ENCODE measurements at places on chromosomes 2 and 18.

DNA sequence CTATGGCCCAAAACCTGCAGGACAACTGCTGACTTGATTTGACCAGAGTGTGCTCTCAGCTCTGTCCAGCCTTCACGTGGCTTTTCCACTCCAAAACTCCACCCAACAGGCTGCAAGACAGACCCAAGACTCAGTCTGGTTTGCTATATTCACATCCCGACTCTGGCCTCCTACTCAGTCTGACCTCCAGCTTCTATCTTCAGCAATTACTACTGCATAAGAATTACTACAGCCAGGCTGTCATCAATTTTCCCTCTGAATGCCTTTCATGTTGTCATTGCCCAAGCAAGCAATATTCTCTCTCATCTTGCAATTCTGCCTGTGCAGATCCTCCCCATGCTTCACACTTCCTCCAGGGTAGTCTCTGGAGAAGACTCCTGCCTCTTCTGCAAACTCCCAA lies 53.6 kb upstream of the GYPC start:
- no peak for DNase-seq

- DNase-seq: no peak
Measured at GRCh38 chr2:160575368-160575767, 81.8 kb upstream of the RBMS1 start.

- no peak for DNase-seq
Measured at GRCh38 chr2:8491296-8492027, 190.4 kb upstream of the ID2 start.

DNA sequence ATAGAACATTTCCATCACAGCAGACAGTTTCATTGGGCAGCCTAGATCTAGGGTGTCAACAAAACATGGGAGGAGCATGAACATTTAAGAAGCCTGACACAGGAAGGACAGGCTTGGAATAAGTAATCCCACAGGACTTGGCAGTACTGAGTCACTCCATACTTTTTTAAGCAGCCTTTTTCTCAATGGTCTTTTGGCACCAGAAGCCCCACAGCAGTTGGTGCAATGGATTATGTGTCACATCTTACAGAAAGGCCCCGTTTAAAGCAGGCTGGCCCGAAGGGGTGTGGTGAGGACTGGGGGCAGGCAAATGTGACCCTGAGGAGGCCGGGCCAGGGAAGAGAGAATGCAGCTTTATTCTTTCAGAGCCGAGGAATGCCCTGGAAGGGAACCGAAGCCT lies 26.6 kb downstream of the SPTBN1 start:
- peak; percentile 72 for DNase-seq

DNA sequence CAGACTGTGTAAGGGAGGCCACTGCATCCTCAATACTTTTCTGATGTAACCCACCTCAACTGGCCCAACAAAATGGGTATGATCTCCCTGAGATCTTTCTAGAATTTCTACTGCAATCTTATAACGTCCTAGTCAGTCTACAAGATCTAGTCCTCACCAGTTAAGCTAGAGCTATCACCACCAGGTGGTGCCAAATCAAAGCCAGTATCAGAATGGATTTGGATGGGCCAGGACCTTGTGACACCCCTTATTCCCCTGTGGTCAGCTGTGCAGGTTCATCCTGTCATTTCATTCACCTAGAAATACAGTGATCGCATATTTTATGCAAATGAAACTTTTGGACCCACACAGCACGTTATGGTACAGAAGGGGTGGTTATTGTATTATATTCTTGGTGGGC lies 90.3 kb downstream of the OLA1 start:
- DNase-seq: peak; percentile 49

Measured in lung microvascular endothelial cell (primary cell).